ENCODE measurements at places on chromosomes 12 and 14.
A peak's percentile ranks its signal among the peaks of the same experiment; 100 is the strongest.

- DNase-seq = no peak
These were observed 2.0 kb downstream of the FGF6 start for GRCh38 chr12:4443616-4444015.

DNA sequence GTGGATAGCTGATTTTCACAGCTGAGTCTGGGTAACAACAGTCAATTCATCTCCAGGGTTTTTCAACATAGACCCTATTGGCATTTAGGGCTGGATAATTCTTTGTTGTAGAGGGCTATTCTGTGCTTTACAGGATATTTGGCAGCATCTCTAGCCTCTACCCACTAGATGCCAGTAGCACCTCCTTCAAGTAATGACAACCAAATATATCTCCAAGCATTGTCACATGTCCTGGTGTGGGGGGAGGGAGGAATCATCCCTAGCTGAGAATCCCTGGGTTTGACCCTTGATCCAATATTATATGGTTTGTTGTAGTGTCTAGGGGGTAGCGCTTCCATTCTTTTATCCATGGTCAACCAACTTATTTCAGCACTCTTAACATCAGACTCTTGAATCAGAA lies 157.2 kb downstream of the ANO4 start:
- DNase-seq = no peak

GRCh38 chr14:85175556-85175955 lies 354.4 kb upstream of the FLRT2 start:
- DNase-seq = peak; percentile 83

- no peak for DNase-seq
These were observed 417.2 kb upstream of the SYT1 start for GRCh38 chr12:78447373-78447772.

DNA sequence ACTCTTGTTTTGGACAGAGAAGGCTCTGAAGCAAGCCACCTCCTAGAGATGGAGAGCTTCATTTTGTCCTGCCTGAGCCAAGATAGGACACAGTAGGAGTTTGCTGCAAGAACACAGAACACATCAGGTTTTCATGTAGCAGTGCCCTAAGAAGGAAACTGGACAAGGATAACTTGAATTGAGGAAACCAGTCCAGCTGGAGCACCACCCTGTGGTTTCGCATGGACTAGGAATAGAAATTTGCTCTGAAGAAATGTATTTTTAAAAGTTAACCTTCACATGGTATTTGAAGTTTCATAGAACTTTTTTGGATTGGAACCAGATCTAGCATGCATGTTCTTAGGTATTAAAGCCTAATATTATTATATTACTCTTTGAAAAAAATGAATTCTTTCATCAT lies 68.8 kb downstream of the RERG start:
- DNase-seq = no peak

- no peak for DNase-seq
These were observed 16.2 kb downstream of the TPH2 start for GRCh38 chr12:71954861-71955260.

DNA sequence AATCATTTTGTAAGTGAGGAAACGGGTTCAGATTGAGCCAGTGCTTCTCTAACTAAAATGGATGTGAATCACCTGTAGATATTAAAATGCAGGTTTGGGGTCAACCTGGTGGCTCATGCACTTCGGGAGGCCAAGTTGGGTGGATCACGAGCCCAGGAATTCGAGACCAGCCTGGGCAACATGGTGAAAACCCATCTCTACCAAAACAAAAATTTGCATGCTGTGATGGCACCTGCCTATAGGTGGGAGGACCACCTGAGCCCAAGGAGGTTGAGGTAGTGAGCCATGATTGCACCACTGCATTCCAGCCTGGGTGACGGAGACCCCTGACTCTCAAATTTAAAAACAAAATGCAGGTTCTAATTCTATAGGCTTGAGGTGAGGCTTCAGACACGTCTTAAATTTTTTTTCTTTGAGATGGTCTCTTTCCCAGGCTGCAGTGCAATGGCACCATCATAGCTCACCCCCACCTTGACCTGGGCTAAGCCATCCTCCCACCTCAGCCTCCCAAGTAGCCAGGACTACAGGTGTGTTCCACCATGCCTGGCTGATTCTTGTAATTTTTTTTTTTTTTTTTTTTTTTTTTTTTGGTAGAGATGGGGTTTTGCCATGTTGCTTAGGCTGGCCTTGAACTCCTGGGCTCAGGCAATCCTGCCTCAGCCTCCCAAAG lies 9.0 kb downstream of the TUBA1C start:
- DNase-seq = no peak

DNA sequence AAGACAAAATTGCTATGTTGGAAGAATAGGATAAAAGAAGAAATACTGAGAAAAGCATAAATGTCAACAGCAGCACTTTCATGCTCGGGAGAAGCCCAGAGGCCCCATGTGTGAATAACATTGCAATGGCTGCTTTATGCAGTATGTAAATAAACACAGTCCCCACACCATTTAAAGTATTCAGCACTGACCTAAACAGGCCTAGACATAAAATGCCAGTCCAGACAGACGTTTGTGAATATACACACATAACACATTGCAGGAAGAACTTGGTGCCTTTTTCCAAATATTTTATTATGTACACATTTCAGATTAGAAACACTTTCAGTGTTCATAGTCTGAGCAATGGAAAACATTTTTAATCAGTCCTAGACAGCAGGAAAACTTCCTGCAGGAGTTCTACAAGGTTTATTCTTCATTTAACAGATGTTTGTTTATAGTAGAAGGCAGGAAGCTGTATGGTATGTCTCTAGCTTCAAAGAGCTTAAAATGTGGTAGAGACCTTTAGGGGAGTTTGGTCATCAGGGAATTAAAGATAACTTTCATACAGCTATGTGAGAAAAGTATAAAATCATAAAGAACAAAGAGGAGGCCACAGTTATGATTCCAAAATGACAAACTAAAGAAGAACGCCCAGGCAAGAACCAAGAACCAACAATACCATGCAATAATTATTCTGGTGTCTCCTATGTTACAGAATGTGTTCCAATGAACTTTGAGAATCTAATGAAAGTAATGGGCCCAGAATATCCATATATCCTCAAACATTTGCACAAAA lies 30.6 kb upstream of the SLC38A2 start:
- no peak for DNase-seq

GRCh38 chr14:28773861-28774691 lies 7.5 kb downstream of the FOXG1 start:
- DNase-seq = no peak

DNA sequence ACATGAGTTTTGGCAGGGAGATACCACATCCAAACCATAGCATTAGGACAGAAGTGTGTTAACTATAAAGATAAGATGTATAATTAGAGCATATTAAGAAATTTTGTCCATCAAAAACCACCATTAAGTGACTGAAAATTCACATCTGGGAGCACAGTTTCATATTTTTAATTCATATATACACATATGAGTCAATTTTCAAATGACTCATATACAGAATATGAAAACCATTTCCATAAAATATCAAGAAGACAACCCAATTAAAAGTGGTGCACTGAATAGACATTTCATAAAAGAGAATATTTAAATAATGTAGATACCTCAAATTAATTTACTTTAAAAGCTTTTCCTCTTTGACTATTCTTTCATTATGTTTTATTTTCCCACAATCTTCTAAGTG lies 25.3 kb downstream of the MUCL1 start:
- DNase-seq = no peak

GRCh38 chr12:71626768-71627167 lies 36.9 kb downstream of the ZFC3H1 start:
- peak; percentile 3 for DNase-seq

DNA sequence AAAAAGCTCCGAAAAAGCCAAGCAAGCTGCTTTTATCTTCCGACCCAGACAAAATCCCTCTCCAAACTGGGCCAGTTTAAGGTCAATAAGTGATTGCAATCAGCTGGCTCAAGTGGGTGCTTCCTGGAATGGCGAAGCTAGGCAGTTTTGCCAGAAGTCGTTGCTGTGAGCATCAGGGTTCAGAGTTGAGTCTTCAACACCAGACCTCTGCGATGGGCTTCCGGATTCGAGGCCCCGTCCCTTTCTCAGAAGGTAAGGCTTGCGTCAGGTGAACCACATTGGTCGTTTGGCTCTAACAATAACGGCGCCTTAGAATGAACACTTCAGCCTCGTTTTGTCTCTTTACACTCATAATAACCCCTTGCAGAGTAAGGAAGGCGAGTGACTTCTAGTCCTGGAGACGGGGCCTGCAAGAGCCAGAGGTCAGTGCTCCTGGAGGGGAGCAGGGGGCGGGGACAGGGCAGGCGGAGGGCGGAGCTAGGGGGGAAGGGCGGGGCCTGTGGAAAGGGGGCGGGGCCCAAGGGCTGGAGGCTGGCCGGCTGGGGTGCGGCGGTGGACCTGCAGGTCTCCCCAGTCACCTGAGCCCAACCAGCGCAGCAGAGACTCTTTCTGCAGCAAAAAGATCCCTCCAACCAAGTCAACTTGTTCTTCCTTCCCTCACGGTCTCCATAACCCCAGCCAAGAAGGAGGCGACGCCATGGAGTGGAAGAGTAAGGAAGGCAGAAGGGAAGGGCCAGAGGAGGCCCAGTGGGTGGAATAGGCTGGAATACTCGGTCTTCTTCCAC lies 34.0 kb upstream of the NFYB start:
- no peak for DNase-seq

GRCh38 chr12:75020068-75020557 lies 189.5 kb downstream of the KCNC2 start:
- DNase-seq = no peak

GRCh38 chr14:41201696-41202095 lies 405.0 kb upstream of the LRFN5 start:
- no peak for DNase-seq

DNA sequence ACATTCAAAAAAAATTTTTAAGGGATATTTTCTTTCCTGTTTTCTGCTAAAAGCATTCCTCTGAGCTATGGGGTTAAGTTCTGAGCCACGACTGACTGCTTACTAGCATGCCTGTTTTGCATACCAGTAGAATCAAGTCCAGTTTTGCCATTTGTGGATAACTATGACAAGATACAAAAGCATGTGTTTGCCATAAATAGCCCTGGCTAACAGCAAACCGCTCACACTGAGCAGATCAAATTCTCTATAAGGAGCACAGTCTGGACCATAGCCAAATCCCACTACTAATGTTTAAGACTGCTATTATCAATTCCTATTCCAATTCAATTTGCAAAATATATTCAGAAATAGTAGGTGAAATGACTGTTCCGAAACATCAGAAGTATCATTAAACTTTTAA lies 3.2 kb downstream of the CFL2 start:
- DNase-seq = peak; percentile 92

DNA sequence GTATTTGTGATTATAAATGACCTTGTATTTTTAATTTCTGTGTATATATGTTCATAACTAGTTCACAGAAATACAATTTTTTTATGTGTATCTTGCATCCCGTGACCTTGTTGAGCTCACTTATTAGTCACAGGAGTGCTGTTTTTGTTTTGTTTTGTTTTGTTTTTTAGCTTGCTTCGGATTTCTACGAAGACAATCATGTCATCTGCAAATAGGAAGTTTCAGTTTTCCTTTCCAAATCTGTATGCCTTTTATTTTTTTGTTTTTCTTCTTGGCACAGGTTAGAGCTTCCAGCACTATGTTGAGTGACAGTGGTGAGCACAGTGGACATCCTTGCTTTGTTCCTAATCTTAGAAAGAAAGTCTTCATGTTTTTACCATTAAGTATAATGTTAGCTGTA lies 229.2 kb upstream of the GARIN6 start:
- DNase-seq = no peak

GRCh38 chr12:1797011-1797901 lies 23.1 kb upstream of the LRTM2 start:
- DNase-seq = no peak

GRCh38 chr14:96920023-96920422 lies 122.8 kb downstream of the VRK1 start:
- DNase-seq = no peak

- no peak for DNase-seq
These were observed 74.7 kb downstream of the DIO3 start for GRCh38 chr14:101635749-101636560.

- DNase-seq = no peak
These were observed 14.4 kb downstream of the KERA start for GRCh38 chr12:91043408-91043807.

- no peak for DNase-seq
These were observed 155.2 kb downstream of the RPL10L start for GRCh38 chr14:46496409-46496808.

- no peak for DNase-seq
These were observed 42.3 kb downstream of the BCL11B start for GRCh38 chr14:99229654-99230207.

GRCh38 chr12:51954561-51955361 lies 3.3 kb downstream of the ACVR1B start:
- DNase-seq = no peak

DNA sequence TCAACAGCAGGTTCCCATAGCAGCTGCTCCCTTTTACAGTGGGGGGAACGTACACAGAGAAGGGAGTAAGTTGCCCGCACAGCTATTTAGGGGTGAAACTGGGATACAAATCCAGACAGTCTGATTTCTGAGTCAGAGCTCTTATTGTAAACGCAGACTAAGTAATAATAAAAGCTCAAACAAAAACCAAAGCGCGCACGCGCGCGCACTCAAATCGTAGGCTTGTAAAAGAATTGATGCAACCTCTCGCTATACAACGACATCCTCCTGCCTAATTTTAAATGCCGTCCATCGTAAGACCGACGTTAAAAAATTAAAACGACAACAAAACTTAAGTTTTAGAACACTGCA lies 747 bp upstream of the DACT1 start:
- peak; percentile 80 for DNase-seq

GRCh38 chr12:4383304-4383865 lies 3.9 kb upstream of the FGF23 start:
- no peak for DNase-seq

DNA sequence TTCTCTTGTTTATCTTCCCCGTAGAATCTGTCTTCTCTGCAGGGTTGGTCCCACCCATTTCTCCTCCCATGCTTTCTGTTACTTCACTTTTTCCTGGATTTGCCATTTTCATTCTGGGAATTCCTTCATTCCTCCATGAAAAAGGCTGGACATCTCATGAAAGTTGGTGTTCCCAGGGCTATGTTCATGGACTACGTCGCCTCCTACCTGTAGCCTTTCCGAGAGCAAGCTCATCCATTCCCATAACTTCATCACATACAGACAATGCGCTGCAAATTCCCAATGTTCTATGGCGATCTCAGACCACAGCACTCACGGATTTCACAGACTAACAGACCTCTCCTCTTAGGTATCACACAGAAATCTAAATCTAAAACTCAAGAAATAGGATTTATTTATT lies 217.1 kb downstream of the EXOC5 start:
- DNase-seq = no peak

- no peak for DNase-seq
These were observed 408.7 kb upstream of the NOVA1 start for GRCh38 chr14:27006570-27006969.

GRCh38 chr14:96863327-96863985 lies 66.3 kb downstream of the VRK1 start:
- DNase-seq = no peak

- DNase-seq = no peak
These were observed 24.0 kb downstream of the TTC9 start for GRCh38 chr14:70665448-70666360.

GRCh38 chr12:90497923-90498545 lies 456.9 kb downstream of the CCER1 start:
- no peak for DNase-seq
